ENCODE measurements at places on chromosomes 5 and 9.

DNA sequence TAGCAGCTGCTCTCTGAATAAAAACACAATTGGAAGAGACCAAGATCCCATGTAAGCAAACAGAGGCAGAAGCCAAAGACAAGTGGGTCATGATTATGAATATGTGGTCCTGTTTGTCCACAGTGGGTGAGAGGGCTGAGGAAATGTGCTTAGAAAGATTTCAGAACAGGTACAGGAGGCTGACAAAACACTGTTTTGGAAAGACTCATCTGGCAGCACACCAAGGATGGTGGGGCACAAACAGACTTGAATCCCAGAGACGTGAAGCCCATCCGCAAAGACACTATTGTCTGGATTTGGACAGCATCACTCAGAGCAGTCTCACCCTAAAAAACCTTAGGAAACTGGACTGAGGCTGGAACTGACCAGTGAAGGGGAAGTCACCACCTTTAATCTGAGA is 85.0 kb downstream of the ADRB2 start:
- no peak for DNase-seq

- no peak for DNase-seq
Observed at GRCh38 chr5:148937830-148938521, 111.6 kb downstream of the ADRB2 start.

DNA sequence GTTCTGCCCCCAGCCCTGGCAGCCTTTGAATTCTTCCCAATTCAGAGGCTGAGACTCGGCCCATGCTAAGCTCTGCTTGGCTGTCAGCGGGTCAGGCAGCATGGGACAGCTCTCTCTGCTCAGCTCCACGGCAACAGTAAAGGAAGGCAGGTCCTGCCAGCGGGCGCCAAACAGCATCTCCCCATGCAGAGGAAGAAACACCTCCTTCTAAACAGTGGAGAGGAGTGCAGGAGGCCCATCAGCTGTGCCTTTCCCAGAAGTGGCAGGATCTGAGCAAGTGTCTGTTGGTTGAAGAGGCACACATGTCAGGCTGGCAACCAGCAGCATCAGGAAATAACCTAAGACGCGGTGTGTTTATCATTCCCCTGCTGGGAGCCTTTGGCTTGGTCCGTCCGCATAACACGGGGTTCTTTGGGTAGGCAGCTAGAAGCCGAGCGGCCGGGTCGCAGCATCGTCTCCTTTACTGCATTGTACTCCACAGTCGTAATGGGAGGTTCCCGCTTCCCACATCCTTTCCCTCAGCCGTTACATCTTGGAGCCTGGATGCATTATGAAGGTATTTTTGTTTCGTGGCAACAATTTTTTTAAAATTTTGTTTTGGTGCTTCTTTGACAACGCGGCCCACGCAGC is 42.7 kb upstream of the NCS1 start:
- DNase-seq: no peak

GRCh38 chr5:67092535-67092934 is 104.1 kb downstream of the CD180 start:
- no peak for DNase-seq

GRCh38 chr5:8538821-8539220 is 669.9 kb downstream of the MTRR start:
- DNase-seq: no peak

DNA sequence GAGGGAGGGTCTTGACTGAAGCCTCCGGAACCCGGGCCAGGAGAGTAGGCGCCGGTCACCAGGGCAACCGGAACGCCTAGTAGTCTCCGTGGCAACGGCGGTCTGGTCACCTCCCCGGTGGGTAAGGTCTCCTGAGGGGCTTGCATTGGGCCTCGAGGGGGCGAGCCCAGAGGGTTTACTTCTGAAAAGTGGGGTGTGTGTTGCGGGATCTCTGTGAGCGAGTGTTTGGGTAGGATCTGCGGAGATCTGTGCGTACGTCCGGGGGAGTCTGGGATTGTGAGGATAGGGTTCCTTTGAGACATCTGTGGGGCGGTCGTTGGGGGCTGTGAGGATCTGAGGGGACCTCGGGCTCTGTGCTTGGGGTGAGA is at the start of gene FAM221B:
Gene FAM221B, minus strand, starts transcription at position 17 of the 368 bp plus-strand sequence. CDS start 2,571 bp downstream, outside the sequence.
- peak; percentile 75 for DNase-seq
